ENCODE measurements at places on chromosomes 11 and 22. TPM values are rescaled to one million over a fixed set of nuclear protein-coding genes. Genes with fewer than 3 reads are reported as not detected.

DNA sequence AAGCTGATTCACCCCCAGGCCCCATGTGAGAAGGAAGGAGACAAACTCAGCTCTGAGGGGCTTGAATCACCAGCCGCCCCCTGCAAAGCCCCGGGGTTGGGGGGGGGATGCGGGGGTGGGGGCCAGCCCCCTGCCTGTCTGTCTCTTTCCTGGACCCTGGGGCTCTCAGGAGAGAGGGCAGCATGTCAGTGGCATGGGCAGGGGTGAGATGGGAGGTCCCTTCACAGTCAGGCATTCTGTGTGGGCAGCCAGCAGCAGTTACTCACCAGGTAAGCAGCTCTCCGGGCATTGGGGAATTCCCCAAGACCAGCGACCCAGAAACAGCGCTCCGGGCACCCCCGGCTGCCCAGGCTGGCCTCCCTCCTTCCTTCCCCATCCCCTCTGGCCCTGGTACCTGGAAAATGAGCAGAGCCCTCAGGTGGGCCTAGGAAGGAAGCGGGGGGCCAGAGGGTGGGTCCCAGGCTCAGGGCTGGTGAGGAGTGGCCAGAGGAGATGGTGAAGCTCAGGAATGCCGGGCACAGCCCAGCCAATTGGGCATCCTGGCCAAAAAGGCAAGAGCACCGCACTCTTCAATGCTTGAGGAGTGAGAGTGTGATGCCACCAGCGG, 4.2 kb upstream of the LIF start:
- peaks cover 3% of the 10 kb centered on the region for H3K36me3 ChIP-seq
- H3K27ac ChIP-seq: no peak overlapping the region
- no peak for DNase-seq
- no peaks in the 10 kb centered on the region for H3K27me3 ChIP-seq

DNA sequence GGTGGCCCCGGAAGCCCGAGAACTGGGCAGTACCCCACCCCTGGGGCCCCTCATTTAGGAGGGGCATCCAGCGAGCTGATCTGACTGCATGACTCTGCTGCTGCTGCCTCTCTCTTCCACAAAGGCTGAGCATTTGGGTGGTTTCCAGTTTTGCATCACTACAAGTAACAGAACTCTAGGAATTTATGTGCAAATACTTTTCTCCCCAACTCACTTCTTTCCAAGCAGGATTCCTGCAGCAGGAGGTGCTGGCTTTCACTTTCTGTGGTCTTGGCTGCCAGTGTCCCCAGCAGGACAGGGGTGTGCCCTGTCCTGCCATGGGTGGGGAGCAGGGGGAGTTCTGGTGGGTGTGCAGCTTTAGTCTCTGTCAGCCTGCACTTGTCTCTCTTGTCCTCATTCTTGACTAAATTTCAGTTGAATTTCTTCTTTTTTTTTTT, 21.2 kb downstream of the UPB1 start:
- H3K36me3 ChIP-seq: no peaks in the 10 kb centered on the region
- H3K4me1 ChIP-seq: peaks cover 14% of the 10 kb centered on the region
- peaks cover 8% of the 10 kb centered on the region for H3K27me3 ChIP-seq
- no peak overlapping the region for H3K27ac ChIP-seq
- H3K4me3 ChIP-seq: no peak overlapping the region

GRCh38 chr11:84413549-84413948, 1127.4 kb upstream of the CCDC90B start:
- no peaks in the 10 kb centered on the region for H3K4me1 ChIP-seq
- H3K27ac ChIP-seq: no peak overlapping the region
- no peaks in the 10 kb centered on the region for H3K36me3 ChIP-seq
- H3K27me3 ChIP-seq: no peaks in the 10 kb centered on the region

GRCh38 chr11:540583-541432, 3.5 kb downstream of the LRRC56 start:
- no peaks in the 10 kb centered on the region for H3K27me3 ChIP-seq
- H3K36me3 ChIP-seq: no peaks in the 10 kb centered on the region
- DNase-seq: no peak
- peaks cover 17% of the 10 kb centered on the region for H3K4me1 ChIP-seq
- no peak overlapping the region for H3K4me3 ChIP-seq
- no peak overlapping the region for H3K27ac ChIP-seq

DNA sequence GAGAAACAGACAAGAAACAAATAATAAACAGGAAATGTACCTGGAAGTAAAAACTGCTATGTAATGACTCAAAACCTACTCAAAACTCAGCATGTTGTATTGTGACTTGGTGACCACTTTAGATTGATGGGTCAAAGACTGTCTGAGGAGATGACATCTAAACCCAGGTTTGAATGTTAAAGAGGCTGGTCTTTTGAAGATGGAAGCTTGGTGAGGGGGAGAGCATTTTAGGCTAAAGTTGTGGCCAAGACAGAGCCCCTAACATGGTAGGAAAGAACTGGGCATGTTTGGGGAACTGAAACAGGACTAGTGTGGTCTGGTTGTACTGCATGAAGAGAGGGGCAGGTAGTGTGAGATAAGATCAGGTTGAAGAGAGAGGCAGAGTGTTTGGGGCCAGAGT, 85.3 kb upstream of the MYO18B start:
- H3K36me3 ChIP-seq: peaks cover 21% of the 10 kb centered on the region
- DNase-seq: no peak
- peaks cover 7% of the 10 kb centered on the region for H3K4me1 ChIP-seq
- no peak overlapping the region for H3K4me3 ChIP-seq
- H3K27ac ChIP-seq: no peak overlapping the region
- no peaks in the 10 kb centered on the region for H3K27me3 ChIP-seq

- H3K27me3 ChIP-seq: no peaks in the 10 kb centered on the region
- H3K4me3 ChIP-seq: no peak overlapping the region
- peaks cover 6% of the 10 kb centered on the region for H3K36me3 ChIP-seq
- H3K4me1 ChIP-seq: no peaks in the 10 kb centered on the region
- no peak for DNase-seq
These were observed 68.2 kb upstream of the ALKBH3 start for GRCh38 chr11:43812471-43812870.

- H3K27ac ChIP-seq: no peak overlapping the region
- H3K4me3 ChIP-seq: no peak overlapping the region
- DNase-seq: no peak
- no peaks in the 10 kb centered on the region for H3K36me3 ChIP-seq
- peaks cover 21% of the 10 kb centered on the region for H3K27me3 ChIP-seq
- H3K4me1 ChIP-seq: no peaks in the 10 kb centered on the region
These were observed 9.7 kb upstream of the THY1 start for GRCh38 chr11:119432484-119433357.

DNA sequence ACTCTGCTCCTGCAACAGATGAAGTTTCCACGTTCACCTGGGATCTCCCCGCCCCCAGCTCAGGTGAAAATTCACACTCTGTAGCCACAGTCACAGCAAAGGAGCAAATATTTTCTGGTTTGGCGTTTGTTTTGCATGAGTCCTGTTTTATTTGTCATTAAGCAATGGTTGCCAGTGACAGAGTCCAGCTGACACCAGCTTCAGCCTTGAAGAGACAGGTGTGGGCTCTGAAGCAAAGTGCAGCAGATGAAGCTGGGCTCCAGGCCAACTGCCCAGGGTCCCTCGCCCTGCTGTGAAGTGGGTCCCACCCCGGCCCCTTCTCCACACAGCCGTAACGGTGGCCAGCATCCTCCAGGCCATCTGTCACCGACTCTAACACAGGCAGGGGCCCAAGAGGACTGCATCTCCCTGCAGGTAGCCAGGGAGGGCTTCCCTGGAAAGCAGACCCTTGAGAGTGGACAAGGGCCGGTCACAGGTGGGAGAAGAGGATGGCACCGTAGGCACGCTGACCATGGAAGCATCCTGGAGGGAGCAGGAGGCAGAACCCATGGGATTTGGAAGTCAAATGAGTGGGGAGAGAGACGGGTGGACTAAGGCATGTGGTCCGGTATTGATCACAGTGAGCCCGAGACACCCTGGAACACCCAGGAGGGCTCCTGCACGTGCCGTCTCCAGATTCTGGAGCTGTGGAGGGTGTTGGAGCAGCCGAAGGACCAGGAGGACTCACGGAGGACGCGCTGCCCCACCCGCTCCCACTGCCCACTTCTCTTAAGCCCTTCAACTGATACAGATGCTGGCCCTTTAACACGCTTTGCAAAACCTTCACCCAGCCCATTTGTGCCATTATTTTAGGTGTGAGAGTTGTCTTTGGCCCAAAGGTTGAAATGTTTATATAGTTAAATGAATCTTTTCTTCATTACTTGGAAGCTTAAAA, 294.5 kb downstream of the BRD1 start:
- H3K27me3 ChIP-seq: no peaks in the 10 kb centered on the region
- H3K4me3 ChIP-seq: no peak overlapping the region
- no peak overlapping the region for H3K27ac ChIP-seq
- peaks cover 2% of the 10 kb centered on the region for H3K36me3 ChIP-seq
- DNase-seq: no peak

DNA sequence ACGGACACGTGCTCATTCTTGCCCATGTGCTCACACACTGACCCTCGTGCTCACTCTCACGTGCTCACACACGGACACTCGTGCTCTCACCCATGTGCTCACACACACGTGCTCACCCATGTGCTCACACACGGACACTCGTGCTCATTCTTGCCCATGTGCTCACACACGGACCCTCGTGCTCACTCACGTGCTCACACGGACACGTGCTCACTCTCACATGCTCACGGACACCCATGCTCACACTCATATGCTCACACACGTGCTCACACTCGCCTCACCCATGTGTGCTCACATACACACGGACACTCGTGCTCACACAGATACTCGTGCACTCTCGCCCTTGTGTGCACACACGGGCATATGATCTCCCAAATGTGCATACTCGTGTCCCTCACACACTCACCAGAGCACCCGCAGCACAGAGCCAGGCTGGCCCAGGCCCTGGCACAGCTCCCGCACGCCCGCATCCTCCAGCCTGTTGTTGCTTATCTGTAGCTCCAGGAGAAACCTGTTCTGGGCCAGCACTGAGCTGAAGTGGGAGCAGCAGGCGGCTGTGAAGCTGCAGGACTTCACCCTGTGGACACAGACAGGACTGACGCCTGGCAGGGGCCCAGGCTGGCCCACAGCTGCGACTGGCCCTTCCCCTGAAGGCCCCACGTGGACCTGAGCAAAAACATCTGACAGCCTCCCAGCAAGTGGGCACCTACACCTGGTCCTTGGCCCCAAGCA, 9.3 kb downstream of the RNH1 start:
- peaks cover 14% of the 10 kb centered on the region for H3K4me1 ChIP-seq
- no peak overlapping the region for H3K4me3 ChIP-seq
- no peak overlapping the region for H3K27ac ChIP-seq
- DNase-seq: no peak

DNA sequence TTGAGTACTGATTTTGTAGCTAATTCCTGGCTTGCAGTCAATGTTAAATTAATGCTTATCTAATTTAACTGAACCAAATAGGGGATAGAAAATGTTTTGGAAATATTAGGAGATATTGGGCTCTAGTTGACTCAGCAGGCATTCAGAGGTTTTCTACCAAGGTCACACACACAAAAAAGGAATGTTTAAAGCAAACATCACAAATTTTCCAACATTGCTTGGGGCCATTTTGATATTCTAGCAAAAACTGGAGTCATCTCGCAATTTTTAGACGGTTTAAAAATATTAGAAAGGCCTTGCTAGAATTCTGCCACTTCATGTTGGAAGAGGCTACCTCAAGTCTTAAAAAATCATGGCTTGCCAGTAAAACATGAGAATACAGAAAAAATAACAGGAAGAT, 2082.1 kb upstream of the RAG2 start:
- H3K4me1 ChIP-seq: no peaks in the 10 kb centered on the region
- no peaks in the 10 kb centered on the region for H3K27me3 ChIP-seq
- no peaks in the 10 kb centered on the region for H3K36me3 ChIP-seq

DNA sequence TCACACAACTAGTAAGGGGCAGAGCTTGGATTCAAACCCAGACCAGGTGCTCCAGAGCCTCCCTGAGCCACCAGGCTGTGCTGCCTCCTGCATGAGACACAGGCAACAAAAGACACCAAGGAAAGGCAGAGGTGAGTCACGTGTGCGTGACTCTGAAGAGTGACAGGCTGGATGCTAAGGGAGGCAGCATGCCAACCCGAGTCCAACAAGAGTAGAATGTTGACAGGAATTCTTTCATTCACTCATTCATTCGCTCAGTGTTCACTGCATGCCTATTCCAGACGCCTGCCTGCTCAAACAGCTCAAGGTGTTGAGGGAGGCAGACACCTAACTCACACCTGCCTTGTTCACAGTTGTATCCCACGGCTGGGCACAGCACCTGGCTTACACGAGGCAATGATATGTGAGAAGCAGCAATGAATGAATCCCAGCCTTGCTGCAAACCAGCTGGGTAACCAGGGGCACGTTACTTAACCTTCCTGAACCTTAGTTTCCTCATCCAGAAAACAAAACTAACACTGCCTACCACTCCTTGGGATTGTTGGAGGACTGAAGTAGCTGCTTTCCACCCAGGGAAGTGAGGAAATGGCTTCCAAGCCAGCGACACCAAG, 73.8 kb upstream of the ARFGAP3 start:
- H3K27me3 ChIP-seq: no peaks in the 10 kb centered on the region
- no peak for DNase-seq
- H3K27ac ChIP-seq: no peak overlapping the region
- H3K4me1 ChIP-seq: peaks cover 35% of the 10 kb centered on the region
- H3K4me3 ChIP-seq: no peak overlapping the region

GRCh38 chr11:123516238-123516637, 86.2 kb downstream of the GRAMD1B start:
- H3K36me3 ChIP-seq: peaks cover 9% of the 10 kb centered on the region
- no peaks in the 10 kb centered on the region for H3K27me3 ChIP-seq
- no peak overlapping the region for H3K4me3 ChIP-seq
- no peak overlapping the region for H3K27ac ChIP-seq

- H3K4me1 ChIP-seq: no peaks in the 10 kb centered on the region
- H3K27me3 ChIP-seq: peaks cover 3% of the 10 kb centered on the region
- H3K27ac ChIP-seq: no peak overlapping the region
These were observed 27.9 kb downstream of the FSHB start for GRCh38 chr11:30258679-30259078.

DNA sequence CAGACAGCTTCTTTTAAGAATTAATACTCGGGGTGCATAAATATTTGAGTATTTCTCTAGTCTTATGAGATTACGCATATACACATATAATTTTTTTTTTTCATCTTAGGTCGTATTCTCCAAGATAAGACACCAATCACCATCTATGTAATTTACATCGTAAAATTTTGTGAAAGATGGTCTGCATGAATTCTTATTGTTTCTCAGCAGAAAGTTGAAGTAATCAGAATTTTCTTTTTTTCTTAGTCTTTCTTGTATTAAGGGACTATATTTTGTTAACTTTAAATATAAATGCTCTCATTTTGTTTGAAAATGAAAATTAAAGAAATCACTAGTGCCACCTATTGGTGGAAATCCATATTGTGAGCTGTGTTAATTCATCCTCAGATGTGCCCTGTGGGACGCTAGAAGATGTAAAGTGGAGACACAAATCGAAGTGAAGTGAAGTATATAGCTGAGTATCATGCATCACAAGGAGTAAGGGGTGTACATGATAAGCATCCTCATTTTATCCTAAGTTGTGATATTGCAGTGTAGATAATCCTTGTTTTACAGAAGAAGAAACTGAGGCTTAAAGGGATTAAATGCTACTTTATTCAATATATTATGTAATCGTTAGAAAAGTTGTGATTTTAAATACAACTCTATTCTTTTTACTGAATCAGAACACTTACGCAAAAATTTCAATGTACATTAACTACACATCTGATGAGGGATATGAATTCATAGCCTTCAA, 2084.3 kb downstream of the LRRC4C start:
- no peaks in the 10 kb centered on the region for H3K27me3 ChIP-seq
- H3K4me1 ChIP-seq: peaks cover 15% of the 10 kb centered on the region
- DNase-seq: peak; percentile 36
- no peak overlapping the region for H3K27ac ChIP-seq
- H3K36me3 ChIP-seq: peaks cover 3% of the 10 kb centered on the region

The GPR83 gene
- 0.06 TPM for total RNA-seq

The SLN gene
- total RNA-seq: not detected

The SLC35C1 gene
- 18.0 TPM for total RNA-seq

The CLTCL1 gene
- total RNA-seq: 0.69 TPM
